ENCODE measurements at places on chromosomes 7 and 10.

- no peak for DNase-seq
Observed at GRCh38 chr10:18409599-18410397, 241.6 kb downstream of the NSUN6 start.

DNA sequence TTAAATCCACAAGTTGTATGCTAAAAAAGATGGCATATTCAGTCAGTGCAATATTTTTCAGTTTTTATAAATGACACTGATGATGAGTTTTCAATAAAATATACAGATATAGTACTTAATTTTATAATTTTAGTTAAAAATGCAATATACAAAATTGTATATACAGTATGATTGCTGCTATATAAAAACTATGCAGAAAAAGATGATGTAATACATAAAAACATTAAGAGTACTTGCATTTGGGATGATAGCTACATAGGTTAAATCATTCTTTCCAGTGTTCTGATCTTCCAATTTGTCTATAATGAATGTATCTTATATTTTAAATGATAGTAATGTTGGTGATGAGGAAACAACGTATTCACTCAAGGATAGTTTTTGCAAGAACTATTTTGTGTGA lies 92.0 kb upstream of the RPA3 start:
- no peak for DNase-seq

DNA sequence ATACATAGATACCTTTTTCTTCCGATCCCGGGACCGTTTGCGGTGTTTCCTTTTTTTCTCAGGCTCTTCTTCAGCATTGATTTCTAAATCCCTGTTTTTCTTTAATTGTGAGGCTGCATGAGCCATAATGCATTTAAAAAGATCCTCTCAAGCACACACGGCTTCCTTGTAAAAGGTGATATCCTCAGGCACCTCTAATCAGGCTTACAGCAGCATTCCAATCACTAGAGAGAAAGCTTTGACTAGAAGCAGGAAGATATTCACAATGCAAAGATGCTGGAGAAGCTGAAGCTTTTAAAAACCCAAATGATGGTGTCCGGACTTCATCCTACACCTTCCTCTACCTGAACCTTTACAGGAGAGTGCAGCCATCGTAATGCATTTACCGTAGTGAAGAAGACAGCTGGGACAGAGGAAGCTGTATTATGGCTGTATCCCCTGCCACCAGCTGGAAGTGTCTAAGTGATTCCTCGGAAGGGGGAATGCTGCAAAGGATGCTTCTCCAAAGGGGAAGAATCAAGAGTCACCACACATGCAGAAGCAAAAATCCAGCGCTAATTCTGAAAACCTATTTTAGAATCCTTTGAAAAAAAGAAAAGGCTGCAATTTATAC lies at the start of gene ANK3:
Gene ANK3, minus strand, starts transcription at position 463 of the 613 bp plus-strand sequence. Its CDS starts 337 bp downstream, at position 126.
- no peak for DNase-seq

DNA sequence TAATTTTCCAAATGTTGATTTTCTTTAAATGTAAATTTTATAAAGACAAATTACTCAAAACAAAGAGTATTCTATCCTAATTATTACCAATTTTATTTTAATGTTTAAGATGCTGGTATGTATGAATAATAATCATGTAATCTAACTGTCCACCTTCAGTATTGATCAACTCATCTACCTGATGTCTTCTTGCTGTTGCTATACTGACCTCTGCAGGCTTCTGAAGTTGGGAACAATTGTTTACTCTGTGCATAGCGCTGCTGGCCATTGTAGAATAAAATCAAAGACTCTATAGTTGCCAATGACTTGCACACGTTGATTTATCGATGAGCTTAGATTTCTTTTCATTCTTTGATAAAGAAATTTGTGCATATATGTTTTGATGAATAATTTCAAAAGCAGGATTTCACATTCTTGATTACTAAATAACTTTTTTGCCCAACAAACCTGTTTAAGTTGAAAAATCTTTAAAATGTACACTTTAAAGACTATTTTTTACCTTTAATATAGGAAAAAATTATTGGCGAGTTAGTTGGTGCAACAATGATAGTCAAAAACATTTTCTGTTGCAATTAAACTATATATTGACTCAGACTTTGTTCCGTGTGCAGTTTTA lies 282.3 kb downstream of the TFEC start:
- DNase-seq, result no peak

Data from activated CD4-positive, alpha-beta T cell treated with anti-CD3 and anti-CD28 coated beads, Interleukin-2, amount 50 U/mL, for 24 hours (primary cell).